Stimulated activated CD4-positive, alpha-beta T cell treated with anti-CD3 and anti-CD28 coated beads, Interleukin-15, amount 100 ng/mL, for 48 hours (primary cell): ENCODE measurements at places on chromosomes 2 and 18.

- no peak for DNase-seq
Measured at GRCh38 chr18:11678211-11678610, 10.9 kb upstream of the GNAL start.

DNA sequence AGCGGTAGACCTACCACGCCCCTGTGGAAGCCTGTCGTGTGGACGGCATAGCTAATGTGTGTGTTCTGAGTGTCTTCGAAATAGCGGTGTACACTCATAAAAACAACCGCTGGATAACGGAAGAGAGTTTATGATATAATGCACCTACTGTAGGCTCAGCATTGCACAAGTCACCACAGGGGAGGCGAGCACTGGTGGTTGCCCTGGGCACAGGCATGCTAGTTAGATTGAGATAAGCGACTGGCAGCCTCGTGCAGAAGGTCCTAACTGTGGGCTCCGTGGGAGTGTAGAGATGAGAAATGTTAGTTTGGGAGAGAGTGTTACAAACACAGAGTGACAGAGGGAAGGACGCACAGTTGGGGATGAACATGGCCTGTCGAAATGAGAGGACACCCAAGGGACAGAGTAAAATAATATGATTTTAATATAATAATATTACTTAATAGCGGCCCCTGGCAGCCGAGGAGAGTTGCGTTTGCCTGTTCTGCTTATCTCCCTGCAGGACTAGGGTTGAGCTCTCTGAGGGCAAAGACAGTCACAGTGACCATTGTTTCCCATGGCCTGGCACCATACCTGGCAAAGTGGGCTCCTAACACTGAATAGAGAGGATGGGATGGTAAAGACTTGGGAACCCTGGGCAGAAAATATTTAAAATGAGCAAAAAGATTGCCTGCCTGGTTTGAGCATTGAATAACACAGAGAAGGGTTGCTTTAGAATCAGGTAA is 204.2 kb downstream of the GBX2 start:
- no peak for DNase-seq

DNA sequence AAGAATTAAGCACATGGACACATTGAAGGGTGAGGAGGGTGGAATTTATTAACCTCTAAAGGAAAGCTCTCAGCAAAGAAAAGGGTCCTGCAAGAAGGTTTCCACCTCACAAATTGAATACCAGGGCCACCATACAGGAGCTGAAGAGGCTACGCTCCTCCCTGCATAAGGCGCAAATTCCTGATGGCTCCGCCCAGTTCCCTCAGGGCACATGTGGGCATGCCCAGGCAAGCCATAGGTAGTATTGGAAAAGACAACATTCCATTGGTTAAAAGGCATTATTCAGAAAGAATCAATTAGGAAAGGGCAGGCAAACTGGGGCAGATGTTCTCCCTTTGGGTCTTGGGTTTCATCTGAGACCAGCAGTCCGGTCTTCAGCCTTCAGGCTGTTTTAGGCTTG is 161.2 kb downstream of the PTPRM start:
- DNase-seq = no peak

GRCh38 chr2:40431600-40431955 is 20.3 kb downstream of the SLC8A1 start:
- no peak for DNase-seq

DNA sequence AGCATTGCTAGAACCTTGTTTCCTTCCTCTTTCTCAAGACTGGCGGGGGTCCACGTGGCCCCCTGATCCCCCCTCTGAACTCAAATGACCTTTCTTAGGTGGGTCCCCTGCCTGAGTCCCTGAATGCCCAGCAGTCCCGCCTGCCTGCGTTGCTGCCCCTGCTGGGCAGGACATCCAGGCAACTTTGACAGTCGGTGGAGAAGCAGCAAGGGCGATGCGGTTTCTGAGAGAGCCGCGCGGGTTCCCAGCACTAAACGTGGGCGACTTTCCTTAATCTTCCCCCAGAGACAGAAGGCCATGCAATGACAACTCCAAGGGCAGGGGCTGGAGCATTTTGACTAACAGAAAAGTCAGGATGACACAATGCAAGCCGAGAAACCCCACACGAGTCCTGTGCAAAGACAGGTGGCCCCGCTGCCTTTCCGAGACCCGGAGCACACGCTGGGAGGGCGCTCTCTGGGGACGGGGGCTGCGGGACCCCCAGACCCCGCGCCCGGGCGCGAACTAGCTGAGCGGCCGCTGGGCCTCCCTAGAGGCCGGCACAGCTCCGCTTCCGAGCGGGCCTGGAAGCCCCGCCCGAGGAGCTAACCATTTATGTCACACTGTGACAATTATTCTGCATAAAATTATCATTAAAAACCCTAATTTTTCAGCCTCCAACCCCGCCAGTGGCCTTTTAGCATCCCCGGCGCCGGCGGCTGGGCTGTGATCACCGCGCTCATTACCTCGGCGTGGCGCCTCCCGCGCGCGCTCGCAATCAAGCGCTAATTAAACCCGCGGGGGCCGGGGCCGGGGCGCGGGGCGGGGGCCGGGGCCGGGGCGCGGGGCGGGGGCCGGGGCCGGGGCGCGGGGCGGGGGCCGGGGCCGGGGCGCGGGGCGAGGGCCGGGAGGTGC is 27.4 kb downstream of the ASB18 start:
- no peak for DNase-seq

- DNase-seq = no peak
Measured at GRCh38 chr18:9147440-9148202, 11.0 kb downstream of the ANKRD12 start.

GRCh38 chr18:59429608-59430007 is 70.5 kb upstream of the LMAN1 start:
- no peak for DNase-seq

GRCh38 chr2:121099329-121100290 is 185.4 kb downstream of the TFCP2L1 start:
- no peak for DNase-seq

- DNase-seq = no peak
Measured at GRCh38 chr18:36813101-36813775, 15.6 kb downstream of the TPGS2 start.

DNA sequence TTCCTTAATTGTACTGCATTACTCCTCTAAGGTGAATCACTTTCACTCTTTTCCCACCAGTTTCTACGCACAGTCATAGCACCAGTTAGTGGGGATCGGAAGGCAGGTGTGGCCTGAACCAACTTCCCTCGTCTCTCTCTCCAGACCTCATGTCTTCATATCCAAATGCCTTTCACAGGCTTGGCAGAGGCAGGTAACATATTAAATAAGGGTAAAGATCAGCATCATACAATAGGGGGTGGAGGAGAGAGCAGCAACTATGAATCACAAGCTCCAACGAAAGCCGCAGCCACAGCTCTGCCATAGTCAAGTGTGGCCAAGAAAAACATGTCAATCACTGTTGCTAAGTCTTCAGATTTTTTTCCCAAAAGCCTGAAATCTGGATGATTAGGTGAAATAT is 40.3 kb downstream of the AP1S3 start:
- no peak for DNase-seq

- no peak for DNase-seq
Measured at GRCh38 chr18:77107292-77107691, 25.3 kb downstream of the MBP start.

- DNase-seq = no peak
Measured at GRCh38 chr2:23685181-23685580, 241.7 kb downstream of the ATAD2B start.

DNA sequence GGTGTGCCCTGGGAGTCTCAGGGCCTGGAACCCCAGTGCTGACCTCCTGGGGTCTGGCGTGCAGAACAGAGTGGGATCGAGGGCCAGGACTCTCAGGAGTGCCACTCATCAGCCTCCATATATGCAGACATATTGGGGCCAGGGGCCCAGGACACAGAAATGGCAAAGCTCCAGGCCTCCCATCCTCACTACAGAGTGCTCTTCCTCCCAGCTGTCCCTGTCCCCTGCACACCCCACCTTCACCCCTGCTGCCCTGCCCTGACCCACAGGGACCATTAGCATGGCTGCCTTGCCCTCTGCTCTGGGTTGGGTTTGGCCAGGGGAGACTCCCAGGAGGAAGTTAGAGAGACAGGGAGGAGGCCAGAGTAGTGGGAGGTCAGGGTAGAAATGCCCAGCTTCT is 2.8 kb downstream of the TEX51 start:
- DNase-seq = no peak

DNA sequence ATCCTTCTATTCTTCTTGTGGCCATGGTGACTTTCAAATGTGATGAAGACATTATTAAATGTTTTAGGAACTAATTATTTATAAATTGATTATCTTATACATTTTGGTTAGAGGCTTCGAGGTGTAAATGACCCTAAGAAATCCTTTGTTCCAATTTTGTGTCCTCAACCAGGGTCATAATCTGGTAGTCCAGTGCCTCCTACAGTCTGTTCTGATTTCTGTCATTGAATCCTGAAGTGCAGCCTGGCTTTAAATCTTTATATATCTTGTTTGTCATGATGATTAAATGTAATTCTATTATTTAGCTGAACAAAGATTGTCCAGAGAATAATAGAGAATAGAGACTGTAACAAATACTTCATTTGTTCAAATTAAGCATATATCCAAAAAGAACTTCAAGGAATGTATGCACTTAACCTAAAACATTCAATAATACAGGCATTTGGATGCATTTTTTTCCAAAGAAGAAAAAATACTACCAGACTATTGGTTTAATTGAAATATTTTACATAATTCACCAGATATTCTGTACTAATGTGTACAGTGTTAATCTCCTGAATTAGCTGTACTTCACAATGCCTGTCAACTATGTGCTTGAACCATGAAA is 89.8 kb downstream of the PRPF40A start:
- DNase-seq = no peak

DNA sequence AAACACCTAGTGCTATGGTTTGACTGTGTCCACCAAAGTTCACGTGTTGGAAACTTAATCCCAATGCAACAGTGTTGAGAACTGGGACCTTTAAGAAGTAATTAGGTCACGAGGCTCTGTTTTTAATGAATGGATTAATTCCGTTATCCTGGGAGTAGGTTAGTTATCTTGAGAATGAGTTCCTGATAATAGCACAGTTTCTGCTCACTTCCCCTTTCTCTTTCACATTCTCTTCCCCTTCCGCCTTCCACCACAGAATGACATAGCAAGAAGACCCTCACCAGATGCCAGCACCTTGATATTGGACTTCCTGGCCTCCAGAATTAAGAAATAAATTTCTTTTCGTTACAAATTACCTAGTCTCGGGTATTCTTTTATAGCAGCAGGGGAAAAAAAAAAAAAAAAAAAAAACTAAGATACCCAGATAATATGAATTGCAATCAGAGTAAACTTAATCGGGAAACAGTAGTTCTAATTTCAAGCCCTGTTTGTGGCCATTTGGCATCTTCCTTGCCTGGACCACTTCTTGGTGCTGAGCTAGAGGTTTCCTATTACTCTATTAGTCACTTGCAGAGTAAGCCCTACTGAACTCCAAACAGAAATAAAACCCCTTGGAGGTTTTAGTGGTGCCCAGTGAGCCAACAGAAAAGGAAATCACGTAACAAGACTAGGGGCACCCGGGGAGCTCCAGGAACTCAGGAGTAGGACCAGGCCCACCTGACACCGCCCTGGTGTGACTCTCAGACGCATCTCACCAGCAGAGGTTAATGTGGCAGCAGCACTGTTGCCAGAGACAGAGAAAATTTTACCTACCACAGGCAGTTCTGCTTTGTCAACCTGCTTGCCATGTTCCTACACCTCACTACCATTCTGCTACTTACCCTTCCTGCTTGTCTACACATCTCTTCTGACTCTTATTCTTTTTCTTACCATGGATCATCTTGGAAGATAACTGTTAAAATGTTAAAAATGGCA is 147.6 kb upstream of the CAB39 start:
- DNase-seq = no peak

- no peak for DNase-seq
Measured at GRCh38 chr2:96815326-96816126, 542 bp upstream of the CNNM3 start.

- no peak for DNase-seq
Measured at GRCh38 chr2:108148555-108148954, 91.2 kb upstream of the SULT1C3 start.

DNA sequence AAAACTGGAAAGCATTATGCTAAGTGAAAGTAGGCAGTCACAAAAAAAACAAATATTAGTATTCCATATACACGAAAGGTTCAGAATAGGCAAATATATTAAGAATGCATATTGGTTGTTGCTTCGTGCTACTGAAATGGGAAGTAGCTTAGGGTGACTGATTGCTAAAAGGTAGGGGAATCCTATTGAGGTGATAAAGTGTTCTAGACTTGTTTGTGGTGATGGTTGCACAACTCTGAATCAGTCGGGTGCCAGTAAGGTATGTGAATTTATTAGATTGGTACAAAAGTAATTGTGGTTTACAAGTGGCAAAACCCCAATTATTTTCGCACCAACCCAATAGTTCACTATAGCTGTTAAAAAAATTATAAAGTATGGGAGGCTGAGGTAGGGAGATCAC is 20.7 kb downstream of the USP34 start:
- DNase-seq = no peak

- DNase-seq = no peak
Measured at GRCh38 chr2:139160836-139161235, 380.6 kb upstream of the NXPH2 start.

DNA sequence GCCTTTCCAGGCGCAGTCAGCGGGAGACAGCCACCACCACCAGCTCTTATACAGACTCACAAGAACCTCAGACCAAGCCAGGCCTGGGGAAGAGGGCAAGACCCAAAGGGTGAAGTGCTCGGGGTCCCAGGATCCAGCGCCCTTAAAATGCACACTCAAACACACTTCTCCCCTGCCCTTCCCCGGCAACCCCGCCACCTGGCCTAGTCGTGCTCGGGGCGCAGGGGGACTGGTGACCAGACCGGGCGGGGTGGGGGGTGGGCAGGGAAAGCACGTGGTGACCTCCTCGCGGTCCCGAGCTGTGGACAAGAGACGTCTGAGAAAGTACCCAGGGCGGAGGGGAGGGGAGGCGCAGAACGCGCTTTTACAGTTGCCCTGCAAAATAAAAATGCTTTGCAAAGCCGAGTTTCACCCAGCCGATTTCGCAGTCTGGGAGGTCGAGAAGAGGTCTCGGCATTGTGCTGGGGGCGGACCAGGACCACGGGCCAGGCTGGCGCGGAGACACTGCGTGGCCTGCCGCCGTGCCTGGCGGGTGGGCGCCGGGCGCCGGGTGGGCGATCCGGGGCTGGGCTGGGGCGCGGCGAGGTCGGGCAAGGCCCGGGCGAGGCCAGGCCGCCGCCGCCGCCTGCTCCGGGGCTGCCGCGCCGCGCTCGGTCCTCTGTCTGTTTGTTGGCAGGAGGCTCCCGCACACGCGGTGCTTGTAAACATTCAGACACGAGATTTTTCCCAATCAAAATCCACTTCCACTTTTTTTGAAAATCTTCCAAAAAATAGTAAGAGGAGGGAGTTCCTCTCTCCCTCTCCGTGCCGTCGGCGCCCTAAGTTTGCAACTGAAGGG is 2.0 kb downstream of the BCL11A start:
- no peak for DNase-seq

GRCh38 chr2:86580560-86580959 is 17.3 kb upstream of the CHMP3 start:
- no peak for DNase-seq

DNA sequence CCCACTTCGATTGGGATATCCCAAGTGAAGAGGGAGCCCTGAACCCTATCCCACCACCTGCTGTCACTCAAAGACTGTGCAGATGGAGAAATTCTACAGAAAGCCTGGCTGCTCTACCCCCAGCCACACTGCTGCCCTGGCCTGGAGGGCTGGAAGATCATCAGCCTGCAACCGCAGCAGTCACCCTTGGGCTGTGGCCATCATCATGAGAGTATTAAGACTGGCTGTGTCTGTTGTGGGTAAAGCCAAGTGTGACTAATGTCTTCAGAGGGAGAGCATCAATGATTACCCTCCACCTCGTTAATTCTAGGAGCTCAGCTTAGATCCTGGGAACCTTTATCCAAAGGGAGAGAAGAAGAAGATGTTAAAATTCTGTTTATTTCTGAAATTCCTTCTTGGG is 221.5 kb downstream of the TFCP2L1 start:
- no peak for DNase-seq

- DNase-seq = no peak
Measured at GRCh38 chr2:198639580-198639979, 818.2 kb downstream of the SATB2 start.
